Stimulated activated CD4-positive, alpha-beta T cell treated with anti-CD3 and anti-CD28 coated beads, Interleukin-2, amount 100 ng/mL, for 24 hours (primary cell): ENCODE measurements at places on chromosomes 6 and 20.

DNA sequence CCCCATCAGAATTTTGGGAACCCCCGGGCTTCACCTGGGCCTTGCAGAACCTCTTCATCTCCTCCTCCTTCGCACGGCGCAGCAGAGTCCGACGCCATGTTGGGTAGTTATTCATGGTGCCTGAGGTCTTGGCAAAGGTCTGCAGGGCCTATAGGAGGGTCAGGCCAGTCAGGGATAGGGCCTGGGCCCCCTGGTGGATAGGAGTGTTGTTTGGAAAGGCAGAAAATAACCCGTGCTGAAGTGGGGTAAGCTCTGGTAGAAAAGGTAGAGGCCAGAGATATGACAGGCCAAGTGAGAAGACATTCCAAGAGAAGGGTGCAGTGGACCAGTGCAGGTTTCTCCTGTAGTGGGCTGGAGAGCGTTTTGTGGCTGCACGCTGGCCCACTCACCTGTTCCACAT is 4.9 kb downstream of the SMPD2 start:
- no peak for DNase-seq

- DNase-seq: no peak
Observed at GRCh38 chr6:156167016-156167624, 610.1 kb upstream of the ARID1B start.

GRCh38 chr20:48352628-48353027 is 475.2 kb downstream of the PREX1 start:
- DNase-seq: no peak

- no peak for DNase-seq
Observed at GRCh38 chr6:131960371-131961133, 9.4 kb upstream of the CCN2 start.

- DNase-seq: no peak
Observed at GRCh38 chr6:166293731-166294584, 14.2 kb downstream of the PRR18 start.

- DNase-seq: no peak
Observed at GRCh38 chr6:86629123-86629522, 308.2 kb upstream of the HTR1E start.

- DNase-seq: no peak
Observed at GRCh38 chr6:112342511-112342910, 4.6 kb upstream of the RFPL4B start.

- DNase-seq: no peak
Observed at GRCh38 chr6:118163542-118163941, 256.5 kb downstream of the SLC35F1 start.

DNA sequence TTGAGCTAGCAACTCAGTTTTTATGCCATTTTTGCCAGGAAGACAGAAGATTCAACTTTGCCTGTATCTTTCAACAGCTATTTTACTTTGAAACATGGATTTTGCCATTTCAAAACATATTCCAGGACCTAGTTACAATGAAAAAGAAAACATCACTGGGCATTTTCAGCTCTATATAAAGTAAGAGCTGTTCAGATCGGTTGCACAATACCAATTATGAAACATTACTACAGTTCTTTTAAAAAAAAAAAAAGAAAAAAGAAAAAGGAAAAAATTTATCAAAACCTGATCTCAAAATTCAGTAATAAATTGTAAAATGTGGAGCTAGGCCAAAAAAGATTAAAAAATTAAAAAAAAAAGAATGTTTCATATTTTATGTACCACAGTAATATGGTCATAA is 15.6 kb downstream of the BCLAF1 start:
- DNase-seq: no peak

- no peak for DNase-seq
Observed at GRCh38 chr20:36350439-36350838, 44.3 kb downstream of the DLGAP4 start.

GRCh38 chr6:125193208-125193607 is 39.6 kb downstream of the TPD52L1 start:
- no peak for DNase-seq

DNA sequence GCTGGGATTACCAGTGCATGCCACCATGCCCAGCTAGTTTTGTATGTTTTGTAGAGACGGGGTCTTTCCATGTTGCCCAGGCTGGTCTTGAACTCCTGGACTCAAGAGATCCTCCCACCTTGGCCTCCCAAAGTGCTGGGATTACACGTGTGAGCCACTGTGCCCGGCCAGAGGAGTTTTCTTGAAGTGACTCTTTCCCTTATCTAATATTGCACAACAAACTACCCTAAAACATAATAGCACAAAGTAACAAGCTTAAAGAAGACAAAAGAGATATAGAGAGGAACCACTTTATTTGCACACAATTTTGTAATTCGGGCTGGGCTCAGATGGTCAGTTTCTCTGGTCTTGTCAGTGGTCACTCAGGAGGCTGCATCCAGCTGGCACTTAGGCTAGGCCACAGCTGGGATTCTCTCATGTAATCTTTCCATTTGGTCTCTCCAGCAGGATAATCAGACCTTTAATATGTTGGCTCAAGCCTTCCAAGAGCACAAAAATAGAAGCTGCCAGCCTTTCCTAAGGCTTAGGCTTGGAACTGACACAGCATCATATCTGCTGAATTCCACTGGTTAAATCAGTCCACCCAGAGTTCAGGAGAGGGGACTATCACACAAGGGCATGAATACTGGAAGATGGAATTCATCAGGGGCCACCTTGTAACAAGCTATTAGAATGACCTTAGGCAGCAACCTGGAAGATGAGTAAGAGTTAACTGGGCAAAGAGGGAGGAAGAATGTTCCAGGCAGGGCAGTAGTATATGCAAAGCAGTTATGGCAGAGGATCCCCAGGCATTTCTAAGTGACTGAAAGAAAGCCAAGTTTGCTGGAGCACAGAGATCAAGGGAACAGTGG is 56.7 kb upstream of the PNRC1 start:
- DNase-seq: no peak

- no peak for DNase-seq
Observed at GRCh38 chr6:167554854-167555253, 230.0 kb downstream of the TTLL2 start.

DNA sequence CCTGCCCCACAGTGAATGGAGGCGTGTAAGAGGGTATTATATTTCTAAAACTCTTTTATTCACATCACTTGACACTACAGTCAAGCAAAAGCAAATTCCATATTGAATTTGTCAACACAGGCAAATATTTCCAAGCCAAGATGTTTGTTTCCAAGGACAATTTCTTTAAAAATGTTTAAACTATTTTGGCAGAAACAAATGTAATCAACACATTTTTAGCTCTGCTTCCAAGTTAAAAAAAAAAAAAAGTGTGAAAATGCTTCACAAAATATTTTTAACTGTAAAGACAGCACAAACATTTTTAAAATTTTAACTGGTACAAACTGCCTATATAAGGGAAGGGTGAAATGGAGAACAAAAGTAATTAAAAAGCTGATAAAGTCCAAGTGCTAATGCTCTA is 44.9 kb upstream of the DST start:
- DNase-seq: no peak

DNA sequence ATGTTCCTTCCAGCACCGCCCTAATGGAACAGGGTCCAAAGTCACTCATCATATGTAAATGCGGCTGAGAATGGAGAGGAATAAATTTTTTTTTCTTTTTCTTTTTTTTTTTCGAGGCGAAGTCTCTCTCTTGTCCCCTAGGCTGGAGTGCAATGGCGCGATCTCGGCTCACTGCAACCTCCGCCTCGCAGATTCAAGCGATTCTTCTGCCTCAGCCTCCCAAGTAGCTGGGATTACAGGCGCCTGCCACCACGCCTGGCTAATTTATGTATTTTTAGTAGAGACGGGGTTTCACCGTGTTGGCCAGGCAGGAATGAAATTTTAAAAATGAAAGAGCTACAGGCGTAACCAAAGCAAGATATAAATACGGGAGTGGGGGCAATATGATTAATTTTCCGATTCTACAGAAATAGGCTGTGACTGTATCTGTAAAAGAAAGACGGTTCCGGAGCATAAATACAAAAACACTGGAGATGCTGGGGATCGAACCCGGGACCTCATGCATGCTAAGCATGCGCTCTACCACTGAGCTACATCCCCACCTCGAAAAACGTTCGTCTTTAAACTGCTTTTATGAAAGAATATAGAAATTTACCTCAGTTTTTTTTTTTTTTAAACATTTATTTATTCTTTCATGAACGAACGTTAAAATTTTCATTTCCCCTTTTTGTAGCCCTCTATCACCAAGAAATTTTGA is 132.2 kb downstream of the GPX5 start:
- peak; percentile 73 for DNase-seq

DNA sequence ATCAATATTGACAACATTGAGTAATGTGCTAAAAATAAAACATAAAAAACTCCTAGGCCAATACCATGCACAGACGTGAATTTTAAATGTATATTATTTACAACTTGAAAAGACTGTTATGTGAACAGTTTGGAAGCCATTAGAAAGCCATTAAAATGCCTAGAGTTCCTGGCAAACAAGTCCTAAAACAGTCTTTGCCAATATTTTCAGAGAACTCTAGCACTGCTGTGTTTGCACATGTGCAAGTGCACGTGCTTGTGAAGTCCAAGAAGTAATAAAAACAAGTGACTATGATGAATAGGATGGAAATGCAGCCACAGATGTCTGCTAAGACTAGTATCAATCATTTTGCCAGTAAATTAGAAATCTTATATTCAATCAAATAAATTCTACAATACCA is 1447.6 kb downstream of the GRIK2 start:
- no peak for DNase-seq

GRCh38 chr6:144953552-144954240 is 668.6 kb downstream of the UTRN start:
- DNase-seq: no peak

GRCh38 chr20:1509237-1509636 is 18.0 kb upstream of the SIRPB2 start:
- no peak for DNase-seq

DNA sequence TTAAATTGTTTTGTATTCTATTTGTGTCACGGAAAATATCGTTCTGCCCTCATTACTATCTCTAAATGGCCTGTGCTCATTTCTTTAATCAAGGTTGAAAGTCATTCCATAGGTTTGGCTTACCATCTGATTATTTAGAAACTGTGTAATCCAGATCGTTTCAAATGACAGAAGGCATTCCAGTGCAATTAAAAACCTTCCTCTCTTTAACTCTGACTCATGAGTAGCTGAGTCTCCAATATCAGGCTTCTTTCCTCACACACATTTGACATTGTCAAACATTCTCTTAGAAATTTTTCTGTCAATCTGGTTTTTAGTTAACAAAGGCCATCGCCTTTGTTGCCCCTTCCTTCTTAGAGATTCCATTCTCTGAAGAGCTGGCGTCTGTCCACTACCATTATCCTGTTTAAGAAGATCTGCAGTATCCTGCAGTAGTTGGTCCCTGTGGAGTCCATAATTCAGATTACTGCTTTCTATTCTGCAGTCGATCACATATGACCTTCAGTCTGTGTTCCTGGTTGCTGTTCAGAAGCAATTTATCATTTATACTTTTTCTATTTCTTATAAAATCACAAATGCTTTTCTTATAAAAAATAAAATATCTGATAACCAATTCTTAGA is 3.9 kb upstream of the TRDN start:
- no peak for DNase-seq

- no peak for DNase-seq
Observed at GRCh38 chr20:62405108-62405980, 1.7 kb downstream of the CABLES2 start.

DNA sequence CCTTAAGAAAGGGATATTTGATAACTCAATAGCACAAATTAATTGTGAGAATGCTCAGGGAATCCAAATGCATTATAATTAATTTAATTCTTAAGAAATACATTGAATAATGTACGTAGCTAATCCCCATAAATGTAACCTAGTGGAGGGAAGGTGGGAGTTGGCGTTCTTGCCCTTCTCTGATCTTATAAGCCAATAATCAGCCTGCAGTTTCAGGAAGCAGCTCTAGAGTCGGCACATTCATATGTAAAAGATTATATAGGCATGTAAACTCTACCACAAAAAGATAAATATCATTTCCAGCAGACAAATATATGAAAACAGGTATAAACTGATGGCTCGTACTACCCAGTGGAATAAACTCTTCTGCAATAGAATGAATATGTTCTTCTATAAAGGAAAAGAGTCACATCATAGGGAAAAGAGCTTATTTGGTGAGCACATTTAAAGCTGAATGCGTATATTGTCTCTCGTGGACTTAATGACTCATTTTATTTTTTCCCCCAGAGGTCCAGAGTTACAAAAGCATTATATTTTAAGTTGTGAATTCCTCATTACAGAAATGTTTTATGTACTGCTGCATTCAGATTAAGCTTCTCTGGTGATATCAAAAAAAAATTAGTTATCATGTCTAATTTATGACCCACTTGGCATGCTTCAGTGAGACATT is 112.2 kb downstream of the TFAP2A start:
- no peak for DNase-seq

GRCh38 chr20:14030991-14031390 is 35.7 kb downstream of the MACROD2 start:
- DNase-seq: no peak

DNA sequence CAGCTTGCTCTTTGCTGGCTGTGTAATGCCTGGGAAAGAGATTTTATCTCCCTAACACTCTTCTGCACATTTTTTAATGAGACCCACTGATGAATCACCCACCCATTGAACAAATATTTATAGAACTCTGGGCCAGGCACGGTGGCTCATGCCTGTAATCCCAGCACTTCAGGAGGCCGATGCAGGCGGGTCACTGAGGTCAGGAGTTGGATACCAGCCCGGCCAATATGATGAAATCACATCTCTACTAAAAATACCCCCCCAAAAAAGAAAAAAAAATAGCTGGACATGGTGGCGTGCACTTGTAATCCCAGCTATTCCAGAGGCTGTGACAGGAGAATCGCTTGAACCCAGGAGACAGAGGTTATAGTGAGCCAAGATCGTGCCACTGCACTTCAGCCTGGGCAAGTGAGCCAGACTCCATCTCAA is 82.1 kb upstream of the SIRPA start:
- no peak for DNase-seq

DNA sequence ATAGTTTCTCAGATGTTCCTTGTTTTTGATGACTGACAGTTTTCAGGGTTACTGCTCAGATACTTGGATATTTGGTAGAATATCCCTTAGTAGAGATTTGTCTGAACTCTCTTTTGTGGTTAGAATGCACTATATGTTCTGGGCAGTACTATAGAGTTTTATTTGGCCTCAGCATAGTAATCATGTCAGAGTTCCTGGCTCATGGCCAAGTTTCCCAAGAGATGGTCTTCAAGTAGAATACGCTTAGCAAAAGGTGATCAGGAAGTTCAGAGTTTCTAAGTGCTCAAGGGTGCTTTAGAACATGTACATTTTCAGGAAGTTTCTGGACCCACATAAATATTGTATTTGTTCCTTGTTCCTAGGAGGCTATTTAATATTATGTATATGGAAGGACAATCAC is 1209.7 kb upstream of the GJE1 start:
- no peak for DNase-seq

DNA sequence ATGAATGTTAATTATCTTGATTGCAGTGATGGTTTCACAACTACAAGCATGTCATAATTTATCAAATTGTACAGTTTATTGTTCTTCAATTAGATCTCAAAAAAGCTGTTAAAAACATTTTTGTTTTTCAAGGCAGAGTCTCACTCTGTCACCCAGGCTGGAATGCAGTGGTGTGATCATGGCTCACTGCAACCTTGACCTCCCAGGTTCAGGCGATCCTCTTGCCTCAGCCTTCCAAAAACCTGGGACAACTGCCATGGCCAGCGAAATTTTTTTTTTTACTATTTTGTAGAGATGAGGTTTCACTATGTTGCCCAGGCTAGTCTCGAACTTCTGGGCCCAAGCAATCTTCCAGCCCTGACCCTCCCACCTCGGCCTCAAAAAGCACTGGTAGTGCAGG is 286.1 kb downstream of the RNGTT start:
- DNase-seq: no peak

- DNase-seq: no peak
Observed at GRCh38 chr6:24926192-24926591, 9.6 kb downstream of the RIPOR2 start.
